Skeletal muscle cell (primary cell): ENCODE measurements at places on chromosomes 5 and 9.

DNA sequence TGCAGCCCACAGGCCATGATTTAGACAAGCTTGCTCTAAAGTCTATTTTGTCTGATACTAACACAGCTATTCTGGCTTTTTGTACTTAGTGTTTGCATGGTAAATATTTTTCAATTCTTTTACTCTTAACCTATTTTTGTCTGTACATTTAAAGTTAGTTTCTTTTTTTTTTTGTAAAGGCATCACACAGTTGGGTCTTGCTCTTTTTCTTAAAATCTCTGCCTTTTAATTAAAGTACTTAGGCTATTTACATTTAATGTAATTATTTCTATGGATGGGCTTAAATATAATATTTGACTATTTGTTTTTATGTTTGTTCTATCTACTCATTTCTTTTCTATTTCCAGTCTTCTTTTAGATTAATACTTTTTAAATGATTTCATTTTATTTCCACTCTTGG, 49.7 kb upstream of the MAST4 start:
- no peak for DNase-seq

- DNase-seq: no peak
These were observed 5.8 kb downstream of the DPP7 start for GRCh38 chr9:137108608-137109249.

GRCh38 chr5:1726469-1726865, 73.2 kb downstream of the MRPL36 start:
- DNase-seq: no peak

- DNase-seq: peak; percentile 98
These were observed 102.3 kb downstream of the ENC1 start for GRCh38 chr5:74538206-74538661.

- no peak for DNase-seq
These were observed 7.7 kb downstream of the RASGEF1C start for GRCh38 chr5:180201051-180201987.

DNA sequence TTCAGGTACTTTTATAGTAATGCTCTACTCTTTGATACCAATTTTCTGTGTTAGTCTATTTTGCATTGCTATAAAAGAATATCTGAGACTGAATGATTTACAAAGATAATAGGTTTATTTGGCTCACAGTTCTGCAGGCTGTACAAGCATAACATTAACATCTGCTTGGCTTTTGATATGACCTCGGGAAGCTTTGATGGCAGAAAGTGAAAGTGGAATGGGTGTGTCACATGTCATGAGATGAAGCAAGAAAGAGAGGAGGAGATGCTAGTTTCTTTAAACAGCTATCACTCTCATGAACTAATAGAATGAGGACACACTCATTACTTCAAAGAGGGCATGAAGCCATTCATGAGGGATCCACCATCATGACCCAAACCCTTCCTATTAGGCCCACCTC, 270.9 kb upstream of the IL12B start:
- no peak for DNase-seq

DNA sequence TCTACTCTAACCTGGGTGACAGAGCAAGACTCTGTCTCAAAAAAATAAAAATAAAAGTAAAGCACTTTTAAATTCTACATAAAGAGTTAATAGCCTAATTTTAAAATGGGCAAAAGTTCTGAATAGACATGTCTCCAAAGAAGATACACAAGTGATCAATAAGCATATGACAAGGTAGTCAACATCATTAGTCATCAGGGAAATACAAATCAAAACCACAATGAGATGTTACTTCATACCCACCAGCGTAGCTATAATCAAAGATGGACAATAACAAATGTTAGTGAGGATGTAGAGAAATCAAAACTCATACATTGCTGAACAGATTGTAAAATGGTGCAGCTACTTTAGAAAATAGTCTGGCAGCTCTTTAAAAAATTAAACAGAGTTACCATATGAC, 64.1 kb downstream of the IQGAP2 start:
- no peak for DNase-seq

- DNase-seq: peak; percentile 75
These were observed 50.7 kb upstream of the SLC30A5 start for GRCh38 chr5:69042915-69043654.

GRCh38 chr5:121870489-121870888, 18.8 kb downstream of the FTMT start:
- DNase-seq: no peak

- no peak for DNase-seq
These were observed 127.0 kb downstream of the ADAMTS2 start for GRCh38 chr5:179217956-179218942.

DNA sequence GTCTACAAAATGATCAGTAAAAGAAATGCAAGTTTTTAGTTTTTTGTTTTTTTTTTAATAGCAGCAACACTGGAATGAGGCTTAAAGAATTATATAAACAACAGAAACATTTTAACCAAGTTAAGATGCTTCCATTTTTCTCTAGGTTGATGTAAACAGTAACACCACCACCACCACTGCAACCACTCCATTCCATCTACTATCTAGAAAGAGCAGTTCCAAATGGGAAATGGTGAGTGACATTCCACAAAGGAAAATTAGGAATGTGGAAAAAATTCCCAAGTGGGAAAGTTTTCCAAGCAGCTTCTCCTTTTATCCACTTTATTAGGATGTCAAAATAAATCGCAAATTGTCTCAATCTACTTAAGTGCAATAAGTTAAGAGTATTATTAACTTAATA, 32.6 kb downstream of the SLC38A9 start:
- no peak for DNase-seq

DNA sequence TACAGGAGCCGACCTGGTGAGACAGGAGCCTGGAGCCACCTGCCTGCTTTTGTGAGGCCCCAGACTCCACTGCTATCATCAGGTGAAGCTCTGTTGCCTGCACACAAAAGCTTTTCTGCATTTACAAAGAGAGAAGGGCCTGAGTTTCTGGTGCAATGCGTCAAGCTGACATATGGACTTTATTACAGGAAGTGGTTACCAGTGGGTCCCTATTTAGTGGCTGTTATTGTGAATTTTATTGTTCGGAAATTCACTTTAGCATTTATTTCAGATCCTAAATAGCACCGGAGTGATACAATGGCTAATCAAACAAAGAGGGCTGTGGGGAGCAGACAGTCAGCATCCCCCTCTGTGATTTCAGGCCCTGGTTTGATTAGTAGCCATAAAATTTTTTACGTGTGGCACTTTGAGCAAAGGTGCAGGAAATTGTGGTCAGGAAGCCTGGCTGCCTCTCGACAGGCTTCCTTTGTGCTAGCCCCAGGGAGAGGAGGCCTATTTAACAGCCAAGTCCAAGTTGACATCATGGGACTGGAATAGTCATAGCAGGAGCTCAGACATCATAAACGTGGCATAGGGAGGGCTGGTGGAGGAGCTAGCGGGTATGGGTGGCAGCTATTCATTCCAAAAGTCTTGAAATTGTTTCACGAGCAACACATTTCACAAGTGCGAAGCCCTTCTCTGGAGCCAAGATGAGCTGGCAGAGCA, 8.4 kb downstream of the TGFBI start:
- DNase-seq: no peak

DNA sequence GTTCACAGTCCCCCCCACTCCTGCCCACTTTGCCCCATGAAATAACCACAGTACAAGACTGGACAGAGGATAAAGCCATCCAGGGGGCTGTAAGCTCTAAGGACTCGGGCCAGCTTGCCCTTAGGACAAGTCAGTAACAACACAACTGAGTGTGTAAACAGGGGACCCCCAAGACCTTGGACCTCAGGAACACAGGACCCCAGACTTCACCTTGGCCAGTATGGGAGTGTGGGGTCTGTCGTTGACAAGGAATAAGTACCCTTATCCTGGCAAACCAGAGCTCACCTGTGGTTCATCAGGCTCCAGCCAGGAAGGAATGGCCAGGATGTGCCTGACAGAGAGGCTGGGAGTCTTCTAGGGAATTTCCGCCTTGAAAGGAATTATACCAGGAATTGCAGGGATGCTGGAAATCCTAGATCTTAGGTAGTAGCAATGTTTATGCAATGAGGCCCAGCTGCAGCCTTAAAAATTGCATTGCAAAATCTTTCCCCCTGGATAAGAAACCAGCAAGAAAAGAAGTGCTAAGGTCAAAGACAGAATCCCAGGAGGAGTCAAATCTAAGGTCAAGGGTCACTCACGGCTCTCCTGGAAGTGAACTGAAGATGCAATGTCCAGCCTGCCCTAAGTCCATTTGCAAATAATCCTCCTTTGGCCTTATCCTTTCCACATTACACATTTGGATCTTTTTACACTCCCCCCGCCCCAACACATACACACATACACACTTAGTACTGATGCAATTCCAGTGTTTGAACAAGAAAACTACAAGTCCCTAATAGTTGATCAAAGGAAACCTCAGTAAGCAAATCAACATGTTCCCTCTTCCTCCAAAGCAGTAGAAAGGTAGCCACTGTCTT, 27.3 kb upstream of the TDRD7 start:
- DNase-seq: no peak

DNA sequence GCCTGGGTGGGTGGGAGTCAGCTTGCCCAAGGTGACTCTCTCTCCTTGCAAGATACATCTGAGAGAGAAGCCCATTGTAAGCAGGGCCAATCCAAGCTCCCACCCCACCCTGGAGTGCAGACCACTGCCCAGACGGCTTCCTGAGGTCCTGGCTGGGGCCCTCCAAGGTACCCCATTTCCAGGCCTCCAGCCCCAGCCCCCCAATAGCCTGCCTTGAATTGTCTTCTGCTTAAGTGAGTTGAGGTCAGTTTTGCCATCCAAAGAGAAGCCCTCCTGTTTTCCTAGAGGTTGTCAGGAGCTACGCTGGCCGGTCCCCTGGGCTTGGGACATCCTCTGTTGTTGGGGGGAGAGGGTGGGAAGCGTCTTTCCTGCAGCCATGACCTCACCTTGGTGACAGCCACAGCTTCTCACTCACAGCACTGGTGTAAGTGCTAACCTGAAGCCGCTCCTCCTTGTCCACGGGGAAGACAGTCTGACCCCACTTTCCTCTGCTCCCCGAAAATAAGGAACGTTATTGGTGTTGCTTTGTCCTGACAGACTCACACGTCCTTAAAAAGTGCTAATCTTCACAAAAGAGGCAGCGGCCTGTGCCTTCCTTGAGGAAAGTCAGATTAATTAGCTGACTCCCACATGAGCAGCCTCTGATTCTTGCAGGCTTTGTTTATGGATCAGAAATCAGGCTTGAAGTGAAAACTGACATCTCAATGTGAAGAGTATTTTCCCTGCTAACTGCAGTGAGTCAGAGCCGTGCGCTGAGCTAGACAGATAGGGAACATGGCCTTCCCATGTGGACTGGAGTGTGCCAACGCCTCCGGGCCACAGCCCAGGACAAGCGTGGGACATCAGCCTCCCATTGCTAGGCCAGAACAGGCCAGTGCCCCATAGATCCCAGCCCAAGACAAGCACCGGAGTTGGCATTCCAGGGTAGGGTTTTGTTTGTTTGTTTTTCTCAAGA, 52.3 kb downstream of the ADAMTS2 start:
- DNase-seq: no peak

- peak; percentile 43 for DNase-seq
These were observed 412.2 kb upstream of the SLC24A2 start for GRCh38 chr9:20200991-20201431.

DNA sequence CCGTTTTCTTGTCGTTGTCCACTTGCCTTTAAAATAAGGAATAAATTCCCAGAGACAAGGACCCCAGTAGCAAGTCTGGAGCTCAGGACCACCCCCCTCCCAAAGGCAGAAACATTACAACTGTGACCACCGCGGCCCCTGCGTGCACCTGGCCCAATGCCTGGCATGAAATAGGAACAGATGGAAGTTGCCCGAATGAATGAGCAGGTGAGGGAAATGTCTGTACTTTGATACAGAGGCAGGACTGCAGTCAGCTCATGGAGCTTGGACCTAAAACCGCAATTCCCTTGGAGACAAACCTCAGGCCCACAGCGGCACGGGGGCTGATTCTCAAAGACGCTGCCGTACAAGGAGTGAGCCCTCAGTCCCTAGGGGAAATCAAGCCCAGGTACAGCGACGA, 55.3 kb upstream of the SARDH start:
- DNase-seq: no peak

GRCh38 chr5:17879276-17879675, 245.0 kb downstream of the TAF11L14 start:
- no peak for DNase-seq

DNA sequence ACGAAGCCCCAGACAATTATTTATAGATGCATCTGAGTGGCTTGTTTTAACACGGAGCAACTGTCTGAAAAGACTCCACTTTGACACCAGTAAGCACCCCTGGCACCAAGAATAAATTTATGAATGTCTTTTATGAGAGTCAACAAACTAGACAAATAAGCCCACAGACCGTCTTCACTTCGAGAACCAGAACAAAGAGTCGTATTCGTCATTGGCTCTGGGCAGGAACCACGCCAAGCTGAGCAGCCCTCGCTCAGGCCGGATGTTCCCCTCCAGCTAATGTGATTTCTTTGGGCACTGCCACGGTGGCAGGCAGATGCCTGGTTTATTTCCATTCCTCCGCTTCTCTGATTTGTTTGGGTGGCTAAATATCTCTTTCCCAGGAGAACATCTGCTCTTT, 91.9 kb upstream of the STC2 start:
- DNase-seq: no peak

GRCh38 chr5:10876006-10876744, 115.1 kb upstream of the DAP start:
- no peak for DNase-seq

GRCh38 chr5:82364497-82364896, 86.3 kb upstream of the RPS23 start:
- DNase-seq: no peak

- peak; percentile 87 for DNase-seq
These were observed 1.8 kb downstream of the LURAP1L start for GRCh38 chr9:12776513-12777055.

DNA sequence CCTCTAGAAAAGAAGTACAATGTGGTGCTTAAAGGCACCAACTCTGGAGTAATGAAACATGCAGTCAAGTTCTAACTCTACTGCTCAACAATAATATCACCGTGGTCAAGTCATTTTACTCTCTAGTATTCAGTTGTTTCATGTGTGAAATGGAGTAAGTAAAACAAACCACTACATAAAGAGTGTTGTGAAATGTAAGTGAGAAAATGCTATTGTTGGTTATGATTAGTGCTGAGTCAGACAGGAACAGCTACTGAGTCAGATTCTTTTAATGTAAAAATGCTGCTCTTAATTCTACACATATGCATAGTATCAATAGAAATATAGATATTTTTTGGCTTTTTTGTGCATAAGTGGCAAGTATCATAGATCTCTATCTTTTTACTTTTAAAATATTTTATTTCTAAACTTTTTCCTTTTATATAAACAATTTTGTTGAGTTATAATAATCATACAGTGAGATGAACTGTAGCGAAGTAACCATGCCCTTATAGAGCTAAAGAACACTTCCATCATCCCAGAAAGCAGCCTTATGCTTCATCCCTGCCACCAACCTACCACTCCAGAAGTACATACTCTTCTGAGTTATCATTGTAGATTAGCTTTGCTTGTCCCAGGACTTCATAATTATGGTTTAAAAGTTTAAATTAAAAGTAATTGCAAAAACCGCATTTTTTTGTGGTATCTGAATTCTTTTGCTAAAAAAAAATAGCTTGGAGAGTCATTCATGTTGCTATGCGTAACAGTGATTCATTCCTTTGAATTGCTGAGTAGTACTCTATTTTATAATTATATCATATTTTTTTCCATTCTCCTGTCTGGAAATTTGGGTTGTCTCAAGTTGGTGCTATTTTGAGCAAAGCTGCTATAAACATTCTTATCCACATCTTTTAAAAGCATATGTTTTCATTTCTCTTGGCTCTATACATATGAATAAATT, 548.2 kb upstream of the CLINT1 start:
- peak; percentile 53 for DNase-seq

- no peak for DNase-seq
These were observed 11.6 kb upstream of the ZNF367 start for GRCh38 chr9:96429732-96430131.

- DNase-seq: no peak
These were observed 10.9 kb upstream of the MRPS30 start for GRCh38 chr5:44797841-44798240.

GRCh38 chr9:125747765-125748445, 732 bp downstream of the PBX3 start:
- DNase-seq: no peak
